ENCODE measurements at places on chromosomes 13 and 19.

DNA sequence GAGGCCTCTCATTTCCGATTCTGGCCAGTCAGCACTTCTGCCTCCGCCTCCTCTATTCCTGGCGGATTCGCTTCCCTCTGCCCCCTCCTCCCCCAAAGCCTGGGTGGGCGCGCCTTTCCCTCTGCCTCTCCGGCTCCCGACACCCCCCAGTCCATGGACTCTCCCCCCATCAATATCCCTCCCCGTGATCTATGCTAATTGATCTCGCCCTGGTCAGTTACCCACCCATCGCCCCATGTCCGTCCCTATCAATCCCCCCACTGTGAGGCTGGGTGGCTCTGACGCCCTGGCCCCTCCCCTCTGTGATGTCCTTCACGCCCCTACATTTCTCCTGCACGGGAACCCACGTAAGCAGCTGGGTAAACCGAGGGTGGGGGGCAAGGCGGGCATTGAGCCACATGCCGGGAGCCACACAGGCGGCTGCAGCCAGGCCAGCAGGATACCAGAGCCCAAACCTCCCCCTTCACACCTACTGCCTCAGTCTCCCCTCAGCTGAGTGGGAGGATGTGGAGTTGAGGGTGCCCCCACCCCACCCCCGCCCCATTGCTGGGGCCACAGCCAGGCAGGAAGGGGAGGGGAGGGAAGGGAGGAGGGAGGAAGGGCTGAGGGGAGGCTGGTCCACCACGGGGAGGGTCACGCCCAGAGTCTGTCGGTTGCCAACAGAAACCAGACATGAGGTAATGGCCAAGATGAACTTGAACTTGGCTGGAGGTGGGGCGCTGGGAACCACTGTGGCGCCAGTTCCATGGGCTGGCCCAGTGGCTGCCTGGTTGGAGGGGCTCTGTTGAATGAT is 21.0 kb downstream of the SMIM24 start:
- no peak for DNase-seq

DNA sequence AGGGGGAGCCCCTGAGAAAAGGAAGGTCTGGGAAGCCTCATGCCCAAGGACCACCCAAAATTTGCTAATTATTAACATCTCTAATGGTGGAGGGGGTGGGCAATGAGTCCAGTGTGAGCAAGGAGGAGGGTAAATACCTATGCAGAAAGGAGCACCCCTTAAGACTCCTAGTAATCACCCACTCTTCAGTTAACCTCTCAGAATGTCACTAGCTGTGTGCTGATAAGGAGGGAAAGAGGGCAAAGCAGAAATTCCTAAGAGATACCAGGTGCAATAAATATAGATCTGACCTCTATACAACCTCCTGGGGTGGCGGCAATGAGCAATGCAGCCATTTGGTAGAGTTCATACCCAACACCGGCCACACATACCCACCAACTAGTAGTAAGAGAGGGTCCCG is 12.7 kb upstream of the DPY19L3 start:
- DNase-seq, result no peak

DNA sequence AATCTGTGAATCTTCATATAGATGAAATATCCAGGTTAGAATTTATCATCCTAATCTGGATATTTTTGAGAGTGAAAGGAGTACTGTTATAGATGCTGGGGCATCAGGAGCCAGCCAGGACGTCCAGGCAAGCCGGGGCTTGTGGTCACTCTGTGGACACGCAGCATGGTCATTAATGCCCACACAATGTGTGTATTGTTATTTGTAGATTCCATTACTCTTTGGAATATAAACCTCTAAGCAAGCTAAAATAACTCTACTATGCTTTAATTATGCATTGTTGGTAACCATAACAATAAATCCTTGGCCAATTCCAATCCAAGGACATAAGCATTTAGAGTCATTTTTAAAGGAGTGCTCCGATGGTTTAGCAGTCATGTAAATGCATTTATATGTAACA is 137.9 kb downstream of the TM9SF2 start:
- DNase-seq, result no peak

DNA sequence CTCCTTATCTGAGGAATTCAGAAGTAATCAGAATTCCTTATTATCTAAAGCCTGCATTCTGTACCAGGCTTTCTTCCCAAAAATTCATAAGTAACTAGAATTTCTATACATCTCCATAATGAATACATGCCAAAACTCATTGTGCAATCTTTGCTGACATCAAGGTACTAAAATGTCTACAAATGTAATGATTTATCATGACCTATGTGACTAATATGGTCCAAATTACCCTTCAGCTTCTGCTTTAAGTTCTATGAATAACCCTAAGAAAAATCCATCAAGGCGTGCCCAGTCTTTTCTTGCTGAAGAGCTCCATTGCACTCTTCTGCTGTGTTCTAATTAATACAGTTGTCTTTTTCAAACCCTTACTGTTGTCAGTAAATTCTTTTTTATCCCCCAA is 58.5 kb upstream of the SLITRK1 start:
- DNase-seq, result no peak

- no peak for DNase-seq
Measured at GRCh38 chr13:23561261-23561660, 9.0 kb upstream of the TNFRSF19 start.

GRCh38 chr19:46056536-46056935 is 15.7 kb upstream of the IGFL4 start:
- no peak for DNase-seq

All from HL-60 (cell line).